NCI-H526 (cell line): ENCODE measurements at places on chromosomes 1 and 21.

- DNase-seq = no peak
These were observed 1.8 kb upstream of the PLCH2 start for GRCh38 chr1:2474104-2474844.

GRCh38 chr1:118960026-118960561, 28.0 kb downstream of the TBX15 start:
- peak; percentile 69 for DNase-seq

DNA sequence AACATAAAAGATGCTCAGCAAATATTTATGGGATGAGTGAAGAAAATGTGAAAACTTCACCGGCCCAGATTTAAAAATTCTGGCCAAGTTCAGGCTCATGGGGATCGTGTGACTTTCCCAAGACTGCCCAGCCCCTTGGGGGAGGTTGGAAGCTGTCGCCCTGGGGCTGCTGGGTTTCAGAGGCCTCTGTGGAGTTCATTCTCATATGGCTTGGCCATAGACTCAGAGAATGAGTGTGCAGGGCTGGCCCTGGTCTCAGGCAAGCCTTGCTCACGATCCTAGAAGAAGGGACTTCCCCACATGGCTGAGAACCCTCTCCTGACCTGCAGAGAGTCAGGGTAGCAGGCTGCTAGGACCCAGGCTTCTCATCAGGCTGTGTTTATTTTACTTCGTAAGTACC, 24.6 kb downstream of the PADI2 start:
- DNase-seq = no peak

GRCh38 chr1:227321035-227321434, 2.7 kb upstream of the CDC42BPA start:
- DNase-seq = no peak

DNA sequence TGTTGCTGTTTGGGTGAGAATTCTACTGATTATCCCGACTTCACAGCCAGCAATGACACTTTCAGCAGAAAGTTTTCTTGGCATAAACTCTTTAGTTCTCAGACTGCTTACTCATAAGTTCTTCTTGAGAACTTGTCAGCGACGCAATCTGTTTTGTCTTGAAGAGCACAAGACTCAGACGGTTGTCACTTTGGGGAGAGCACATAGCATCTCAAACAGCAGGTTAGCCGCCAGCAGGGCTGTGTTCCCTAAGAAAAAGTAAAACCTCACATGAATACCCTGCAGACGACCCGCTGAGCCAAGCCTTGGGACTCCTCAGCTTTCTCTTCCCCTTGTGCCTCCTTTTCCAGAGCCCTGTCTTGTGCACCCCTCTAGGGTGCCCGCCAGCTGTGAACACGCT, 11.4 kb downstream of the AGMAT start:
- no peak for DNase-seq

GRCh38 chr21:32728848-32729247, 1.0 kb upstream of the SYNJ1 start:
- no peak for DNase-seq

GRCh38 chr21:28267449-28267848, 725.2 kb downstream of the LTN1 start:
- DNase-seq = no peak

GRCh38 chr21:41137889-41138288, 30.1 kb upstream of the BACE2 start:
- DNase-seq = no peak

DNA sequence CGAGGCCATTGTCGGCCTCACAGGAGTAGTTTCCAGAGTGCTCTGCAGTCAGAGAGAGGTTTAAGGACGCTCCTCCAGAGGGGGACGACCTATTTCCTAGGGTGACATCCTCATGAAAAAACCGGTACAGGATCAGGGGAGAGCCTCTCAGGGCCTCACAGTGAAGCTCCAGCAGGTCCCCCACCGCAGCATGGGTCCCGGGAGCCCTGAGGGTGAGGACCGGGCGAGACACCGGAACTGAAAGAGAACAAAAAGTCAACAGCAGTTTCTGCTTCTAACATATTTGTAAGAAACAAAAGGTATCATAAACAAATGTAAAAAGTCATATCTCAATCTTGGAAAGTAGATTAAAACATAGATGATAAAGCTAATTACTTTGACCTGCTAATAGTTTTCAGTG, 31.3 kb downstream of the FCRL5 start:
- no peak for DNase-seq

GRCh38 chr1:201251851-201252430, 31.4 kb upstream of the PKP1 start:
- DNase-seq = no peak

DNA sequence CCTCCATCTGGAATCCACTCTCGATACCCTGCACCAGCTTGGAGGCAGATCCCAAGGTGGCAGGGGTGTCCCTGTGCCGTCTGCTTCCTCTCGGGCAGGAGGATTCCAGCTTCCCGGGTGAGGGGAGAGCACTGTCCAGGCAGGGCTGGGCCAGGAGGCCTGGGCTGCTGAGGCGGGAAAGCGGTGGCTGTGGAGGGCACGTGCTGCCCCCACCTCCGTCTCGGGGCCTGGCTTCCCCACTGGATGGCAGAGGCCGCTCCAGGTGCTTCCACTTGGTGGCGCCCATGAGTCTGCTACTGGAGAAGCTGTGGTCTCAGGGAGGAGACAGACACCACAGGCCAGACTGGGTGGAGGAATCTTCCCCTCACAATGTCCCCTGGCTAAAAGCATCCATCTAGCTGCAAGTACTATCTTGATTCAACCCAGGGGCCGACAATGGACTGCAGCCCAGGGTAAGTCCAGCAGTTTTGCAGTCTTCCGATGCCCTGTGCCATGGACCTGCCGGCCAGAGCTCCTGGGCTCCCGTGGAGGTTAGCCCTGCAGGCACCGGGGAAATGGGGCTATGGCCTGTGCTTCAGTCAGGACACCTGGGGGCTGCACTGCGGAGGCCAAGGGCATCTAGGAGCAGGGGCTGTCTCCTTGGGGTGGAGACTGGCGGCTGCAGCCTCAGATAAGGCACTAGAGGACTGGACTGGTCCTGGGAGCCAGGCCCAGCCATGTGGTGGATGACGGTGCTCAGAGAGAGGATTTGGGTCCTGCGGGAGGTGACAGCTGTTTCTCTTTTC, 41.3 kb upstream of the EIF4G3 start:
- peak; percentile 19 for DNase-seq

DNA sequence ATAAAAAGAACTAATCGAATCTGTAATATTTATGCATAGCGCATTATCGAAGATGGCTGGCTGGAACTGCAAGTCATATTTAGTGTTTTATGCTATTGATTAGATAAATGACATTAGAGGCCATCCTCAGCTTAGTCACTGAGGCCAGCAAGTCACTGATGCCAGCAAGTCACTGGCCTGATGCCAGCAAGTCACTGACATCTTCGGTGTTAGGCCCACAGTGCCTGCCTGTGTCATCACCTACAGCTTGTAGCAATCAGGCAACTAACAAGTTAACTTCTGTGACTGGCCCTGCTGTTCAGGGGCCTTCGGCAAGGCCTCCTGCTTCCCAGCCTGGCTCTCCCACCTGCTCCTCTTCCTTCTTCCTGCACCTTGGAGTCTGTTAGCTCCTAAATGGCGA, 65.6 kb upstream of the SCCPDH start:
- no peak for DNase-seq

DNA sequence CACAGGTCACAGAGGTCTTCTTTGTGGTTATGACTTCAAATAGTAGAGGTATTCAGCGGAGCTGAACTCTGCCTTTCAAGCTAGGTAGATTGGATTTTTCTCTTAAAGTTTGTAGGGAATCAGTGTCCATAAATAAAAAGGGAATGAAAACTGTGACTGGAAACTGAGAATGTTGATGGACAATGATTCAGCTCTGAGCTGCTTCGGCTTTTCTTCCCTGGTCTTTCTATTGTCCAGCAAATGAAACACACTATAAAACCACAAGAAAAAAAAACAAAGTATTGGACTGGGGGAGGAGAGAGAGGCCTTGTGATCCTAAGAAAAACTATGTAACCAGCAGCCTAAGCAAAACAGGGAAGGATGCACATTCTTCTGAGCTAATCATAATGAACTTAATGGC, 11.1 kb downstream of the TNNI3K start:
- no peak for DNase-seq

GRCh38 chr1:79005945-79006344, 585 bp downstream of the ADGRL4 start:
- no peak for DNase-seq

DNA sequence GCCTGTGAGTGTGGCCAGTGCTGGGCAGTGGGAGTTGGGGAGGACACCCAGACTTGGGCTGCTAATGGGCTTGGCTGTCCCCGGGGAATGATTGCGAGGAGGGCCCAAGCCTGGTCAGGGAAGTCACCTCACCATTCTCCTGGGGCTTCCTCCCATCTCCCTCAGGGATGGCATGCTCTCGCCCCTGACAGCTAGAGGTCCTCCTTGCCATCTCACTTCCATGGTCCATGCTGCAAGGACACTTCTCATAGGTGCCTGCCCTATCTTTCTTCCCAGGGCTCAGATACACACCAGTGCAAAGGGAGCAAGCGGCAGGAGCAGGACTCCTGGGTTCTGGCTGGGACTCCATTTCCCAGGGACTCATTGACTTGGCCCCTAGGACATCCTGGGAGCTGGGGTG, 4.1 kb downstream of the NTRK1 start:
- DNase-seq = peak; percentile 39

GRCh38 chr1:67647814-67648358, 37.1 kb upstream of the GADD45A start:
- no peak for DNase-seq

- DNase-seq = no peak
These were observed 199.4 kb upstream of the CACYBP start for GRCh38 chr1:174800216-174800851.

DNA sequence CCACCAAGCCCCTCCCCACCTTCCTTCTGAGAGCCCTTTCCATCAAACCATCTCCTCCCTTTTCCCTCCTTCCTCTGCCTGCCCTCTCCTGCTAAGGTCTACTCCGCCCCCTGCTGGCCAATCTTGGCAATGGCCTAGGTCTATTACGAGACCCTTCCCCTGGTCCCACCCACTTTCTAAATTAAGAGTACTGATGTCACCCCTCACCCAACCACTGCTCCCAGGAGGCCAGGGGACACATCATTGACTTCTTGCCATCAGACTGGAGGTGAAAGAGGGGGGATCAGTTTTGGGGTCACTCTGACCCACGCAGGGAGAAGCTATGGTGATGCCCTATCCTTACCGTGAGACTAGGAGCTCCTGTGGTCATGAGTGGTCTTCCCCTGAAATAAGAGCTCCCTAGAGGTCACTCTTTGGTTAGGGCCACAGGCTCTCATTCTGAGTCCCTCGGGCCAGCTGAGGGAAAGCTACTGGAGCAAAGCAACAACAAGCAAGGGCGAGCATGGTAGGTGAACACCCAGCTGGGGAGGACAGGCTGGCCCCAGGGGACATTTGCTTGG, 34.6 kb upstream of the S100A7 start:
- DNase-seq = peak; percentile 96

GRCh38 chr1:199551967-199552565, 475.4 kb upstream of the NR5A2 start:
- peak; percentile 61 for DNase-seq

- DNase-seq = no peak
These were observed 75.2 kb upstream of the LRRN2 start for GRCh38 chr1:204760757-204761156.

GRCh38 chr1:153538315-153538821, 2.4 kb downstream of the S100A5 start:
- DNase-seq = peak; percentile 81

DNA sequence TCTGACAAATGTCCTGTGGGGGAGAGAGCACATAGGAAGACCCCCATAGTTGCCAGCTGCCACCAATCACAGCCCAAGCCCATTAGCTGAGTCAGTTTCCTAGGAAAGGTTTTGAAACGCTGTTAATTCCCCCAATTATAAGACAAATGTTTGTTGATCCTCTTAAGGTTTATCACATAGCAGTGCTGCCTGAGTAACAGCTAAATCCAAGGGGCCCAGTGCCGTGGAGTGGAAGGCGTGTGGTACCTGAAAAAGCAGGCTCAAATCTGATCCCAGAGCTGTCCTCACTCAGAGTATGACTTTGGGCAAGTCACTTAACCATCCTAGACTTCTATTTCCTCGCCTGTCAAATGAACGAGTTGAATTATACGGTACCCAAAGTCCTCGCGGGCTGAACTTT, 69.5 kb downstream of the GRIK3 start:
- no peak for DNase-seq

DNA sequence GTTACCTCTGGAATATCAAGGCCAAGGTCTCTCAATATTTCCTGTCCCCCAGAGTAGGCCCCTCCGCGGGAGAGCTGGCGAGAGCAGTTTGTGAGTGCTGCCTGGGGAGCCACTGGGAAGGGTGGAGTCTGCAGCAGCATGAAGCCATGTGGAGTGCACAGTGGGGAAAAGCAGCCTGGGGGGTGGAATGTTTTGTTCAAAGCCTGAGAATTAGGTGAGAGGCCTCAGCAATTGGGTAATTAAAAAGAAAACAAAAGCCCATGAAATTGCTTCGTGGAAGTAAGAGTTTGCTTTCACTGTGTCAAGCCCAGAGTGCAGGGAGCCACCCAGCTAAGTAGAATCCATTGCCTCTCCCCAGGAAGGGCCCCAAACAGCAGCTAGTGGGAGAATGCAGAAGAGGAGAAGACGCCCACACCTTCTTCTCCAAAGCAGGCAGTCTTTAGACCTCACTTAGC, 30.2 kb upstream of the DISC1 start:
- DNase-seq = no peak

GRCh38 chr1:2313651-2314261, 77.6 kb downstream of the MORN1 start:
- no peak for DNase-seq

DNA sequence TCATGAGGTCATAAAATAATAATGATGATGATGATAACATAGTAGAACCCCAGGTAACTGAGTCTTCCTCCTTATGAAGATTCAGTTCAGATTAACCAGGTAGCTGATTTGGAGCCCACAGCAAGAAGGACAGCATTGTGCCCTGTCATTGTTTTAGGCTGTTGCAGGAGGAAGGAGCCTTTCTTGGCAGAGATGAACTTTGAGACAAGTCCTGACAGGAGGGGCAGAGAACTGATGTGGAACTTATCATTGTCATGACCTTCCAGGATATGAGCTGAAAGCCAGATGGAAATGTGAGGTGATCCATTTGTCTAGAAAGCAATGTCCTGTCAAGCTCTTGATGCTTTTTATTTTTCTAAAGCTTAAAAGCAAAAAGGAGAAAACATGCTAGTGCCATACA, 132.6 kb upstream of the COA6 start:
- no peak for DNase-seq

DNA sequence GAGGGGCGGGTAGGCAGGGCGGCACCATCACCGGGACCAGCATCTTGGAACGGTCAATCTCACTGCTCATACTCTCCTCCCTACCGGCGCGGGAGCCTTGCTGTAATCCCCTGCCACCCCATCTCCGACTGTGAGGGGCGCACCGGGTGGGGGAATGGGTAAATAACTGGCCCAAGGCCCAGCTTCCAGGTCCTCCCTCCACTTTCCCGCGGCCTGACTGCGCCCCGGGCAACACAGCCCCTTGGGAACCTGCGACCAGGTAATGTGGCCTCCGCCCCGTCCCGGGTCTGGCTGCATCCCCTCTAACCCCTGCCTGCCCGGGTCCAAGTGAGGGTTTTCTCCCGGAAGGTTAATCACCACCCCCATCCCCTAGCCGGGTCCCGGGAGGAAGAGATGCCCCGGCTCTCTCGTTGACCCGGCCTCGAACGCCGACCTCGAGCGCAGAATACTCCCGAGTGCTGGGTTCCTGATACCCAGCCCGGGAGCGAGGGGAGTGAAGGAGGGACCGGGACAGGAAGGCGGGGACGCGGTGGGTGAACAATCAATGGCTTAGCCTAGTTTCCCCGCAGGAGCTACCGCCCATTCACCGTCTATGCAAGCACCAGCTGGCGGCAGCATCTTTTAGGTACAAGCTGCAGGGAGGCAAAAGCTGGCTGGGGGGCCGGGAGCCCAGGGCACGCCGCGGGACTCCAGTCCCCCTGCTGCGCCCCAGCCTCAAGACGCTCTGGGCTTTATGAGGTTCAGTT, 5.9 kb upstream of the LHX9 start:
- DNase-seq = no peak
